ENCODE measurements at places on chromosomes 16 and 17.

- ATAC-seq, result no peak
These were observed 1.2 kb upstream of the OGFOD3 start for GRCh38 chr17:82419540-82419939.

GRCh38 chr17:41131979-41132378 is 8.0 kb upstream of the KRTAP4-12 start:
- ATAC-seq, result peak; percentile 66

GRCh38 chr17:11493936-11494335 is 104.3 kb upstream of the DNAH9 start:
- no peak for ATAC-seq

DNA sequence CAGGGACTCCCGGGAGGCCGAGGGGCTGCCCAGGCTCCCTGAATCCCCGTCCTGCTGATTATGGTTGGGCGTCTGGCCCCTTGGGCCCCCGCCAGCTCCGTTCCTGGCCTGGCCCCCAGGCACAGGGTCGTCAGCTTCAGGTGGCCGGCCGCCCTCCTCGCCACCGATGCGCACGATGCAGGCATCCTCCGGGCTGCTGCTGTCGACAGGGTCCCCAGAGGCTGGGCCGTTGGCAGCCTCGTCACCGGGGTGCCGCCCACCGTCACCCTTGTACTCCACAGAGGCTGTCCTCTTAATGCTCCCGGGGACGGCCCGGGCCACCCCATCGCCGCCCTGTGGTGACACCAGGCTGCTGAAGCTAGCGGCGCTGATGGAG is 60.4 kb downstream of the PRMT7 start:
- ATAC-seq, result no peak

- no peak for ATAC-seq
These were observed 1.4 kb downstream of the TLCD1 start for GRCh38 chr17:28724500-28725165.

DNA sequence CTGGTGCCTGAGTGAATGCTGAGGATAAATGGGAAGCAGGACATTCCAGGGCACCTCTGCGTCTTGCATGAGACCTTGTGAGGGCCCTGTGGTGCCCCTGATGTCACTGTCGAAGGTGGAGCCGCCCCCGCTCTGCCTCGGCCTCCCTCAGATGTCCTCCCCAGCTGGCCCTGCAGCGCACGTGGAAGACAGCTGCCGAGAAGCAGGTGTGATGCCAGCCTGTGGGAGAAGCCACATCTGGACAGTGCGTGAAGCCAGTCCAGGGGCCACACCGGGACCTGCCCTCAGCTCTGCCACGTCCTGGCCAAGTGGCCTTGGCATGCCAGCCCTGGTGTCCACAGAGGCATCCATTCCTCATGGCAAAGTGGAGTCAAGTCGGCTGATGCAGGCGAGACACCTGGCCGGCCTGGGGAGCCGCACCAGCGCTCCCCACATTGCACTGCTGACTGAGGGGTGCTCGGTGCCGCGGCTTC is 21.6 kb upstream of the METRNL start:
- ATAC-seq, result no peak

DNA sequence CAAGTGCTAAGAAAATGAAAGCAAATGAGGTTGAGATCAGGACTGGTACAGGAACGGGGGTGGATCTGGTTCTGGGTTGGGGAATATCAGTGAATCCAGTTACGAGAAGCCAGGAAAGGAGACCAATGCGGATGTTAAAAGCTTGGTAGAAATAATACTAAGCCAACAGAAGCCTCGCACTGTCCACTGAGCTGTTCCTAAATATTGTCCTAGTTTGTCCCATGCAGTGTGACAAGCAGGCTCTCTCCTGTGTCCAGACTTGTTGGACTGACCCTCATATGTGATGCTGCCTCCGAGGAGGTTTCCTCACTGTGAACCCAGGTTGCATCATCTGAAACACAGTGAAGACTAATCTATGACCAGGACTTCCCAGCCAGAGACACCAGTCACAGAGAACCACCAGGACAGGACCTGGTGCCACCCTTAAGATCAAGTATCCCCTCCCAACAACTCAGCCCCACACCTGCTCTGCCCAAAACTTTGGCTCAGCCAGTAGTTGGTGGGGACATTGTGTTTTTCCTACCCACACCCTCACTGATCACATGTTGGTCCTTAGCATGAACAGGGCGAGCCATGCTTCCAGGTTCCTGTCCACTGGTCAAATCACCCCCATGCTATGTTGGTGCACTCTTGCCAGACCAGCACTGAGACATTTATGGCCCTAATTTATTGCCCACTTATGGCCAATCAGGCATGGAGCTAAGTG is 32.7 kb upstream of the SCNN1B start:
- peak; percentile 72 for ATAC-seq

GRCh38 chr16:11393861-11394592 is 48.8 kb downstream of the RMI2 start:
- no peak for ATAC-seq

DNA sequence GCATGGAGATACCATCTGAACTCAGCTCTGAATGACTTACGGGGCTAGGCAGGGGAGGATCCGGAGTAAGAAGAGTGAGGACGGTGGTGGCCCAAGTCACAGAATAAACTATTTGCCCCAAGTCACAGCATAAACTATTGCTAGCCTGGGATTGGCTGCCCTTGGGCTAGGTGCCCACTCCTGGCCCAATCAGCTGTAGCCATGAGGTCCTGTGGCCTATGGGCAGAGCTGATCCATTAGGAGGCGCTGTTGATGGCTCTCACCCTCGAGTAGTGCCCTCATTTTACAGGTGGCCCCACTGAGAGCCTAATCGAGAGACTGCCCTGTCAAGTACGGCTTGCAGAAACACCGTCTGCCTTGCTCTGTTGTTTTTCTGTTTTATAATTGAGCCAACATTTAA is 62.3 kb upstream of the ZNF423 start:
- ATAC-seq, result no peak

DNA sequence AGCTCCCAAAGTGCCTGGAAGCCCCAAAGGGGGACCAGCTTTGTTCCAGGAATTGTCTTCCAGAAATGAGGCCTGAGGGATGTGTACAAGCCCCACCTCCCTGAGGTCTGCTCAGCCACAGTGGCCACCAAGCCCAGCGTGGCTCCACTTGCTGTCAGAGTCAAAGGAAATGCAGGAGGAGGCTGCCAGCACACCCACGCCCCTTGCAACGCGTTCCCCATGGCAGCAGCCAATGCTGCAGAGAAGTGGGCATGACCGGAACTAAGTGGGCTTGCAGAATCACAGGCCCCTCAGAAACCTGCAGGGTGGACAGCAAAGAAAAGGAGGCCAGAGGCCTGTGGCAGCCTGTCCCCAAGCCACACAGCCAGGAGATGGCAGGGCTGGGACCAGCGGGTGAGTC is 320.8 kb downstream of the FOXL1 start:
- no peak for ATAC-seq

DNA sequence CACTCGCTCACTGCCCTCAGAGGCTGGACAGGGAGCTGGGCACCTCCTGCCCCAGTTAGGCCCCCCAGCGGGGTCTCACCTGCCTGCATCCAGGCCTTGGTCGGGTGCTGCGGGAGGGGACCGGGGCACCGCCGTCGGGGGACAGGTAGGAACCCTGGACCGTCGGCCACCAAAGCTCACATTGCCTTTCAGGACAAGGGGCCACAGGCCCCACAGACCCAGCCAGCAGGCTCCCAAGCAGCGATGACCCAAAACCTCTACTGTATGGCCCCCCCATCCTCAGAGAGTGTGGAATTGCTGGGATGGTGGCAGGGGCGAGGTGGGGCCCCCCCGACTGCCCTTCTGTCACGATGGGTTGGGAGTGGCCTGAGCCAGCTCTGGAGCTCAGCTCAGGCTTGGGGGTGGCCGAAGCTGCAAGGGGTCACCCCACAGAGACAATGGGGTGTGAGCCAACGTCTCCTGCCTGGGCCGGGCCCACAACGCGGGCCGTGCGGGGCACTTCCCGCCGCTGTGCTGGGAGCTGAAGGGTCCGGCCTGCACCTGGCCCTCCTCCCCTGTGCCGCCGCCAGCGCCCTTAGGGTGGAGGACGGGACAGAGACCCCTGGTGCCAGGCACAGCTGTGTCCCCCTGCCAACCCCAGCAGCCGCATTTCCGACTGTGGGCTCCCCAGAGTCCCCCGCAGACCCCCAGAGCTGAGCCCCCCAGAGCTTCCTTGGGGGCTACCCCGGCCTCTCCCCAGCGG is 498 bp downstream of the IGFALS start:
- ATAC-seq, result no peak

GRCh38 chr17:27518545-27519521 is 62.6 kb downstream of the KSR1 start:
- ATAC-seq, result peak; percentile 53

GRCh38 chr17:38750312-38751121 is 2.0 kb upstream of the PSMB3 start:
- ATAC-seq, result no peak

- no peak for ATAC-seq
These were observed 4.8 kb downstream of the MSI2 start for GRCh38 chr17:57261084-57261461.

- no peak for ATAC-seq
These were observed 40.7 kb upstream of the SLC6A2 start for GRCh38 chr16:55615071-55615470.

DNA sequence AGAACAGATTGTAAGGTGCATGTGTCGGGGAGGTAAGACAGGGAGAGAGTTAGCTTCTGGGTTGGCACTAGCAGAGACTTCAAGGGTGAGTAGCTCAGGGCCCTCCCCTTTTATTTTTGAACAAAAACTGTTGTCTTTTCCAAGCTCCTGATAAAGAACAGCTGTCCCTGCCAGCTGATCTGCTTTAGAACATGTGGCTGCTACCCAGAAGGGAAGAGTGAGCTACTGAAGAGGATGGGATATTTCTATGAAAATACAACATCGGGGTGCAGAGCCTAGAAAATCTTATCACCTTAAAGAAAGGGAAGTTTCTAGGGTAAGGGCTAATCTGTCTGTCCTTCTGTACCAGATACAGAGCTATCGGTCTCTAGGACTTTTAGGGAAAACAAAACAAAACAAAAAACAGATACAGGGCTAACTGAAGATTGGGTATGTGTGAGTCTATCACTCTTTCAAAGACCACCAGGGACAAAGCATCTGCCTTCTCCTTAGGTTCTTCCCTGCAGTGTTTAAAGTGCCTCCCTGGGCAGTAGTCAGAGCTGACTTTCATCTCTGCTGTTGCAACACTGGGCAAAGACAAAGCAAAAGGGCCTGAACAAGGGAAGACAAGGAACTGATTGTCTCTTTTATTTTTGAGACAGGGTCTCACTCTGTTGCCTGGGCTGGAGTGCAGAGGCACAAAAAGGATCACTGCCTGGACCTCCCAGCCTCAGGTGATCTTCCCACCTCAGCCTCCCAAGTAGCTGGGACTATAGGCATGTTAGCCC is 5.0 kb upstream of the DHRS13 start:
- no peak for ATAC-seq

- ATAC-seq, result peak; percentile 68
These were observed 157.0 kb downstream of the C16orf95 start for GRCh38 chr16:87160234-87160636.

GRCh38 chr17:9339958-9340357 is 235.7 kb downstream of the STX8 start:
- no peak for ATAC-seq

GRCh38 chr17:47320879-47321502 is 2.8 kb upstream of the EFCAB13 start:
- no peak for ATAC-seq

- ATAC-seq, result no peak
These were observed 13.2 kb upstream of the RBFOX3 start for GRCh38 chr17:79623786-79624717.

GRCh38 chr16:57019746-57020145 is 30.4 kb downstream of the NLRC5 start:
- no peak for ATAC-seq

DNA sequence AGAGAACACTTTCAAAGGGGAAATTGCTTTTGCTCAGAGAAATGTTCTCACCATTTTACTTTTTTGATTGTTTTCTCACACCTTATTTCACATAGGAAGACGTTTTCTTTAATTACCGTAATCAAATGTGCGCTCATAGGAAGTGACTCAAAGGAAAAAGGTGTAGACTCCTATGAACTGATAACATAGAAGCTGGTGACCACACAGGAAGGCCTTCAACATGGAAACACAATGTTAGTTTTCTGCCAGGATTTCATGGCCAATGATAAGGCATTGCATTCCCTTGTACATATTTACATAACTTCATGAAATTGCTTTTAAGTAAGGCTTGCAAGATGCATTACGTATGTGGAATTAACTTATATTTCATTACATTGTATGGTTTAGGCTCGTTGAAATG is 40.9 kb upstream of the KCNJ16 start:
- no peak for ATAC-seq

- ATAC-seq, result peak; percentile 28
These were observed 24.3 kb downstream of the STAT3 start for GRCh38 chr17:42363767-42364585.

DNA sequence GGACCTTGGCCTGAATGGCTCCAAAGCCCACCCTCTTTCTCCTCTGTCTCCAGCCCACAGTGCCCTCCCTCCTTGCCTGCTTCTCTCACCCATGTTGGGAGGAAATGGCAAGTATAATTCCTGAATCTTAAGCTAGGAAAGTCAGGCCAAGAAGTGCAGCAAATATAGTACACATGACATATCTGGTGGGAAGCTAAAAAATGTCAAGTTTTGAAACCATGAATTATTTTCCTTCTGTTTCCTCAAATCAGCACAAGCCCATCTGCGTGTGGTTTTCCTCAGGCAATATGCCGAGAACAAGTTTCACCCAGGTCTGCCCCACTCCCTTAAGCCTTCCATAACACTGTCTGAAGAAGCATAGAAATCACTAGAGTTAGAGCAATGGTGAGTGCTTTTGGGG is 502.8 kb upstream of the CDH11 start:
- ATAC-seq, result no peak

DNA sequence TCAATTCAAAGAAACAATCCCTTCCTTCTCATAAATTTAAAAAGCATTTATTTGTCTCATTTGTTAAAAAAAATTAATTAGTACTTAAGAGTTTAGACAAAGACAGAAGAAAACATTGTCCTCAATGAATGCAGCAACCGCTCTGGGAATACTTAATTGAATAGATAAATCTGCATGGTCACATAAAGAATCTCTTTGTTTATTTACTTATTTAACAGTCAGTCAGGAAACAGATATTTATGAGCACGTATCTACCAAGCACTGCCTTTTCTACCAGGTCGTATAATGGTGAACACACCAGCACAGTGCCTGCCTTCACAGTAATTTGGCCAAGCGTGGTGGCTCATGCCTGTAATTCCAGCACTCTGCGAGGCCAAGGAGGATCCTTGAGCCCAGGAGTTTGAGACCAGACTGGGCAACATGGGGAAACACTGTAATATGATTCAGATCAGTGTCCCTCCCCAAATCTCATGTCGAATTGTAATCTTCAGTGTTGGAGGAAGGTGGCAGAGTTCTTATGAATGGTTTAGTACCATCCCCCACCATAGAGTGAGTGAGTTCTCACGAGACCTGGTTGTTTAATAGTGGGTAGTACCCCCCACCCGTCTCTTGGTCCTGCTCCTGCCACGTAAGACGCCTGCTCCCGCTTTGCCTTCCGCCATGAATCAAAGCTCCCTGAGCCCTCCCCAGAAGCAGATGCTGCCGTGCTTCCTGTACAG is 8.1 kb downstream of the WIPI1 start:
- no peak for ATAC-seq

- no peak for ATAC-seq
These were observed 4.2 kb downstream of the CYTH1 start for GRCh38 chr17:78777881-78778280.
